ENCODE measurements at places on chromosomes 1 and 21.

DNA sequence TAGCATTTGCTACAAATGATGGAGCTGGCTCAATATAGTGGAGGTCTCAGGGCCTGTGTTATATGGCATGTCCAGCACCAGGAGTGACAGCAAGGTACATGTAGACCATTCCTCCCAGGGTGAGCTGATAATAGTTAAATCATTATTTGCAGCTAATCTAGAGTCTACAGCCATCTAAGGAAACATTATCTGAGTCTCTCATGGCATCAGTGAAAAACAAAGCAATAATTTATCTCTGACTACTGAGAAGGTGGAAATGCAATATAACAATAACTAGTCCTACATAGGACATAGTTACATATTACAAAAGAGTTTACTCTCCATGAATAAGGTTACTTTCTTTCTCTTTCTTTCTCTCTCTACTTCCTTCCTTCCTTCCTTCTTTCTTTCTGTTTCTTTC lies 143.4 kb upstream of the KCNK2 start:
- DNase-seq, result no peak

DNA sequence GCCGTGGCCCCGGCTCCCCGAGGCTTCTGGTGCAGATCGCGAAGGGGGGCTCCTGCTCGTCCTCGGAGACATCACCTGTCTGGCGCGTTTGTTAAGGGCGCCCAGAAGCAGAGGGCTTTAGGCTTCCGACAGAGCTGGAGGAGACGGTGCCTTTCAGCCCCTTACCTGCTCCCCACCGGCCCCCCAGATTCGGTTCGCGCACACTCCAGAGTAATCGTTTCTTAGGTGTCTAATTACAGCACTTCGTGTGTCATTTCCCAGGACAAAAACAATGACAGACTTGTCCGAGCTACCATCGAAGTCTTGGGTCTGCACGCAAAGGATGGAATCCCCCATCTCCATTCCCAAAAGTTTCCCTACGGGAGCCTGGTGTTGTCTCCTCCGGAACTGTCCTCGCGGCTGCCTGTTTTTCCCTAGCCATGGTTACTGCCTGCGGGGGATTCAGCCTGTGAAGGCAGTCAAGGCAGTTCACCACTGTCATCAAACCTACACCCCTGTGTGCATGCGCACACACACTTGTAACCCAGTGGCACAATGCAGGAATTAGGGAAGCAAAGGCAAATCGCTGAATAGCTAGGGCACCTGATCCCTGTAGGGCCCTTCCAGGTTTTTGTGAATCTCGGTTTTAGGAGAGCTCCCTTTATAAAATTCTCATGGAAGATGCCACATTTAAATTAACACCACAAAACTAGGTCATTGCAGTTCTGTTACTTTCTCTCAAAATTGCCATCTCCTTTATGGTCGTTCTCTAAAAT lies 738 bp upstream of the CDC42BPA start:
- DNase-seq, result no peak

- peak; percentile 60 for DNase-seq
These were observed 33.6 kb downstream of the SPAG17 start for GRCh38 chr1:118151312-118151937.

DNA sequence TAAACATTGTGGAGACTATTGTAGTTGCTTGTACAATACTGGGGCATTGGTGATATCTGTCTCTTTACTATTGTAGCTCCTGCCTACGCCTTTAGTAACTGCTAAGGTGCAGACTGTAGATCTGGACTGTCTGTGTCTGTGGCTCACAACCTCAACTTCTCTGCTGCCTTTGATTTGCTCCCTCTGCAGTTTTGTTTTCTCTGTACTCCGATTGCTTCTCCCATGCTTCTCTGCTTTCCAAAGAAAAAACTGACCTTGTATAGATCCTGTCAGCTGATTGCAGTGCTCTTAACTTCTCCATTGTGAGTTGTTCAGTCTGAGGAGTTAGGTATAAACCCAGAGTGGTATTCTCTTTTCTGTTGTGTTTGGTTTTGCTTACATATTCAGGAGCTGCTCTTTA lies 15.3 kb downstream of the MAGI3 start:
- no peak for DNase-seq

DNA sequence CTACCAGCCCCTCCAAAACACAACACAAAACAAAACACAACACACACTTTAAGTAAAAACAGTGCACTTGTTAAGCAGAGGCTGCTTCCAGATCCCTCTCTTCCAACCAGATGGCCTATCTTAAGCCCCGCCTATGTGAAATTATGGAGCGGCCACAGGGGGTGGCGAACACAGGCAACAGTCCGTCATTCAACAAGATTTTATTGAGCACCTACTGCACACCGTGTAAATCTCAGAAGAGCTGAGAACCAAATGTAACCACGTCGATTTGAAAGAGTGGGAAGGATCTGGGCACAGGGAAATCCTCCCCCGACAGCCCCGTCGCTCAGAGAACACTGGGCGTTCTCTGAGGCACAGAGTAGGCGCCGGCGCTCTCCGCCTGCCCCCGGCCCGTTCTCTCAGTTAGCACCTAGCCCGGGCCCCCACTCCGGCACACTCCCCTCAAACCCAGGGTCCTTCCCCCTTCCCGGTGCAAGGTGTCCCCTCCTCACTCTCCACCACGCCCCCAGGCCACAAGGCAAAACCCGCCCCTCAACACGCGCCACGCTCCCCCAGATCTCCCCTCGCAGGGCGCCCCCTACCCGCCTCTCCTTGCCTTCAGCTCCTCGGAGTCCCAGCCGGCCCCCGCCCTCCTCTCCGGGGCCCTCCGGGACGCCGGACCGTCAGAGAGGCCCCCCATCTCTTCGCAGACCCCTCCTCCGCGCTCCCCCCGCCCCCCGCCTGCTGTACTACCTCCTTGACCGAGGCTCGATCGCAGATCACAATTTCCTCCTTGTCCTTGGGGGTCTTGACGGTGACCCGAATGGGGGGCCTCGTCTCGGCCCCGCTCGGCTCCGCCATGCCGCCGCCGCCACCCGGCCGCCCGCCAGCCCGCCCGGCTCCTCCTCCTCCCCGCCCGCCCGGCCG lies 483 bp downstream of the UBQLN4 start:
- peak; percentile 31 for DNase-seq

DNA sequence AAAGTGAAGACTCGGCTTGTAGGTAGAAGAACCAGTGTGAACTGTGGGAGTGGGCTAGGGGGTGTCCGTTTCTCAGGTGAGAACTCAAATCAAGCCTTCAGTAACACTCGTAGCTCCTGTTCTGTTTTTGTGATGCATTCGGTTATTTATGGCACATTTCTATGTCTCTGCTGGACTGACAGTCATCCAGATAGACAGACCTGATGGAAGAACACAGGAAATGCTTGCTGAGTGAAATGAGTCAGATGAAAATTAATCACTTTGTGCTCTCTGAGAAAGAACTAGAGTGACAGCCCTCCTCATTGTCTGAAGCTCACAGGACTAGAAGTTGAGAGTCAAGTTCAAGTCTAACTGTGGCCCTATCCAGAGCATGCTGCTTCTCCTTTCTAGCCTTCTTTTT lies 360.1 kb upstream of the PLXNA2 start:
- DNase-seq, result no peak

DNA sequence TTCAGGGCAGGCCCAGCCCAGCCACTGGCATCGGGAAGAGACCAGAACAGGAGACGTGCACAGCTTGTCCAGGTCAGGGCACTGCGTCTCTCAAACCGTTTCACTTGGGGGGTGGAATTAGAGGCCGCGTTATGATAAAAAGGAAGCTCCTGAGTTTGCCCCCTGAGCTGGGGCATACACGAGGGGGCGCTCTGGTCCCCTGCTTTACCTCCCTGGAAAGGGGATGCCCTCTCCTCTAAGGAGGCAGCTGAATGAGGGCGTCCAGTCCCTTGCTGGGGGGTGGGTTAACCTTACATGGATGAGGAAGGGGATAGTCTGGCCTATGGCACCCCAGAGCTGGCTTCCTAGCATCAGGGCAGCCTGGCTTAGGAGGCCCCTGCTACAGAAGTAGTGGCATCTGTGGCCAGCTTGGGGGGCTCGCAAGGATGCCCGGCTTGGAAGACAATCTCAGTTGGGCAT lies 2.3 kb downstream of the MYOG start:
- no peak for DNase-seq

- no peak for DNase-seq
These were observed 89.2 kb downstream of the SLC35F3 start for GRCh38 chr1:233993651-233994050.

GRCh38 chr1:17488995-17489767 lies 49.7 kb upstream of the RCC2 start:
- DNase-seq, result no peak

DNA sequence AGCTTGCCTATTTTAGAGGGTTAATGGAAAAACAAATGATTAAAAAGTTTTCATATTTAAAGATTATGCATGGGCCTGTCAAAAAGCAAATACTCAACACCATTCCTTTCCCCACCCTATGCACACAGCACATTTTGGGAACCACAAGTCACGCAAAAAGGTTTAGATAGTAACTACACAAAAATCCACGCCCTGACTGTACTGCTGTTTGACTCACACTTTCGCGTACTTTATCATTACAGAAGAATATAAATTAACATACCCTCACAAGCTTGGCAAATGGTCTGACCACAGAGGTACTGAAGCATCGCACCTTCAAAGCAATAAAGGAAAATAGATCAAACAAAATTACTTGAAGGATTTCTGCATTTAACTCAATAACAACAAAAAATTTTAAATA lies 1.4 kb downstream of the ATP5PO start:
- no peak for DNase-seq

DNA sequence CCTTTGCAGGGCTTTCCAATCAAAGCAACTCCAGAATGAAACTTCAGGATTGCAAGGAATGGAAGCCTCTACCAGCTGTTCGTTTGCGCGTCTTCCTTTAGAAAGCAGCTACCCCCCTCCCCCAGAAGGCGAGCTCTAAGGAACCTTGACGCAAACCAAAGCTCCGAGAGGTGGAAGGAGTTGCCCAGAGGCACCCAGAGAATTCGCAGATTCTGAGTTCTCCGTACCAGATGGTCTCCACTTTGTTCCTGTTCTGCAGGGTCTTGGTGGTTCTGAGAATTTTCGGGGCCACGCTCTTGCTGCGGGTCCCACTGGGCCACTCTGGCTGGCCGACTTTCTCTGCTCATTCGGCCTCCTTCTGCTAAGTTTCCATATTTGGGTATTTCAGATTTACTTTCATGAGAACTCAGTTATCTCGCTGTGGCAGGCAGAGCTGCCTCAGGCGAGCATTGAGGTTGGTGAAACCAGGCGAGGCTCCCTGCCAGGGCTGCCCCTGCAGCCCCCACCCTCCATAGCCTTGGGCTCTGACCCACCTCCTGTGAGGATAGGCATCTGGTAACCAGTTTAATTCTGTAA lies 801 bp downstream of the TRAF5 start:
- DNase-seq, result no peak

GRCh38 chr1:242718967-242719366 lies 194.5 kb upstream of the PLD5 start:
- DNase-seq, result no peak

GRCh38 chr1:119715542-119715941 lies 3.8 kb downstream of the PHGDH start:
- no peak for DNase-seq

- no peak for DNase-seq
These were observed 162.0 kb downstream of the COQ8A start for GRCh38 chr1:227102056-227102455.

DNA sequence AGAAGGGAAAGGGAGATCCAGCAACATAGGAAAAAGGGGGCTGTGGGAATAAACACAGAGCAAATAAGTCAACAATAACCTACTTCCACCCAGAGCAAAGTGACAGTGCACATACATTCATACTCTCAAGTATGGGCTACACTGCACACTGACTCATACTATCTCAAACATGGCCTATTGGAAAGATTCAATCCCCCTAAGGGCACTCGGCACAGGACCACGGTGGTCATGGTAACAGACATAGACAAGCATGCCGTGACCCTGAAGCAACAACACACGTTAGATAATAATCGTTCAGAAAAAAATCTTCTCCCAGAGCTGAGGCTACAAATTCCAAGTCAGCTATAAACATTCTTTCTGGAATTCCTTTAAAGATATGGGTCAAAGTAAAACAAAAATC lies 16.8 kb upstream of the JAK1 start:
- DNase-seq, result no peak

DNA sequence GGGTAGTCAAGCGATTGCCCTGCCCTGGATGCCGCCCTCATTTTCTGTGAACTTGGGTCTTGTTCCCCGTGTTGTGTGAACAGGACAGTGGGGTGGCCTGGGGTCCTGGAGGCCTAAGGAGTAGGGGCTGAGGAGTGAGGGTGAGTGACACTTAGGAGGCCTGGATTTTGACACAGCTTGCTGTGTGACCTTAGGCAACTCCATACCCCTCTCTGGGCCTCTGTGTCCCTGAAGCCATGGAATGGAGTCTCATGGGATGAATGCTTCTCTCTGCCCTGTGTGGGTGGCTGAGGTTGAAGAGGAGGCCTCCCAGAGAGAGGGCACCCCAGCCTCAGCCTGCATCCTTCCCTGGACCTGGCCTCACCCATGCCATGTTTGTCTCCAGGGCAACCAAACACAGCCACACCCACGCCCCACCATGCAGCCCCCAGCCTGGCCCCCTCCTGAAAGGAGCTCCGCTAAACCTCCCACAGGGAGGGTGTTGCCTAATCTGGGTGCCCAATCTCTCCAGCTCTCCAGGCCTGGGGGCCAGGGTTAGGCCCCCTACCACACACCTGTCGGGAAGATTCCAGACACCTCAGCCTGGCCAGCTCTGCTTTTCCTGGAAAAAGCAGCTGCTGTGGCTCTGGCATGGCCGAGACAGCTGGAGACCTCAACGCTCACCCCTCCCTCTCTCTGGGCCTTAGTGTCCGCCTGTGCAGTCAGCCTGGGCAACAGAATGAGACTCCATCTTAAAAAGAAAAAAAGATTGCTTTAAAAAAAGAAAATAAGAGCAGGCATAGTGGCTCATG lies 9.9 kb downstream of the MYOM3 start:
- no peak for DNase-seq

GRCh38 chr1:75970631-75971030 lies 38.4 kb upstream of the ASB17 start:
- no peak for DNase-seq

DNA sequence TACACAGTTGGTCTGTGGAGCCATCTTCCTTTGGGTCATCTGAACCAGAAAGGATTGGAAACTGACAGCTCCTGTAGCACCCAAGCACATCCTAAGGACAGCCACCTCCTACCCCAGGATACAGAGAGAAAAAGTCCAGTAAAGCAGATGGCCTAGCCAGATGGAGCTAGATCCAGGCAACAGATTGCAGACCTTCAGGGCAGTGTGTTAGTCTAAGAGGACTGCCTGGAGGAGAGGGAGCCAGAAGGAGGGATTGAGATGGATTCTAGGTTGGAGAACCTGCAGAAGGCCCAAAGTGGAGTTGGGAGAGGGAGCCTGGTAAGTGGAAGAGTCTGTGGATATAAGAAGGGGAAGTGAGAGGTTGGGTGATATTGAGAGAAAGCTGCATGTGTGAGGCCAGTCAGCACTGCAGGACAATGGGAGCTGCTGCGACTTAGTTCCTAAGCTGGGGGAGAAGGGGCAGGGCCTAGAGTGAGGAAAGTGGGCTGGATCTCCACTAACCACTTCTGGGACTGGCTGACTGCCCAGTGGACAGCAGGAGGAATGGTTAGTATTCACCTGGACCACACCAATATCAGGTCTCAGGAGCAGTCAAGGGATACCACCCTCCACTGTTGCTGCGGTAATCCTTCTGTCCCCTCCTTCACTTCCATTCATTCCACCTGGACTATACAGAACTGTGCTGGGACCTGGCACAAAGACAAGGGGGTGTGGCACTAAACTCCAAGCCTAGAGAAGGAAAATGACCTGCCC lies 13.4 kb downstream of the BCAN start:
- no peak for DNase-seq

GRCh38 chr1:207840380-207840779 lies 70.5 kb downstream of the CD34 start:
- no peak for DNase-seq
